Ureter (tissue), 1 donor: ENCODE measurements at places on chromosomes 11 and 22.

- DNase-seq = no peak
Measured at GRCh38 chr11:111913031-111913861, 712 bp downstream of the HSPB2 start.

DNA sequence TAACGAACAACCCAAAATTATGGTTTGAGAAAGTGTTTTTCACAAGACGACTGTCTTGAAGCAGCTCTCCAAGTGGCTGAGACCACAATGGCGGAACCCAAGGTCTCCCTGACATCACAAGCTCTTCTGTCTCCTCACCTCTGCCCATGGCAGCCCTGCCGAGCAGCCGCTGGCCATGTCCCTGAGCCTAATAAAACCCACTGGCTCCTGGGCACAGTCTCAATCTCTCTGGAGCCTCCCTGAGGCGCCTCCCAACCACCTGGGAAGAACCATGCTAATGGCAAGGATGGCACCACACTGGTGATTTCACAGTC is 50.0 kb downstream of the CLTCL1 start:
- DNase-seq = no peak

DNA sequence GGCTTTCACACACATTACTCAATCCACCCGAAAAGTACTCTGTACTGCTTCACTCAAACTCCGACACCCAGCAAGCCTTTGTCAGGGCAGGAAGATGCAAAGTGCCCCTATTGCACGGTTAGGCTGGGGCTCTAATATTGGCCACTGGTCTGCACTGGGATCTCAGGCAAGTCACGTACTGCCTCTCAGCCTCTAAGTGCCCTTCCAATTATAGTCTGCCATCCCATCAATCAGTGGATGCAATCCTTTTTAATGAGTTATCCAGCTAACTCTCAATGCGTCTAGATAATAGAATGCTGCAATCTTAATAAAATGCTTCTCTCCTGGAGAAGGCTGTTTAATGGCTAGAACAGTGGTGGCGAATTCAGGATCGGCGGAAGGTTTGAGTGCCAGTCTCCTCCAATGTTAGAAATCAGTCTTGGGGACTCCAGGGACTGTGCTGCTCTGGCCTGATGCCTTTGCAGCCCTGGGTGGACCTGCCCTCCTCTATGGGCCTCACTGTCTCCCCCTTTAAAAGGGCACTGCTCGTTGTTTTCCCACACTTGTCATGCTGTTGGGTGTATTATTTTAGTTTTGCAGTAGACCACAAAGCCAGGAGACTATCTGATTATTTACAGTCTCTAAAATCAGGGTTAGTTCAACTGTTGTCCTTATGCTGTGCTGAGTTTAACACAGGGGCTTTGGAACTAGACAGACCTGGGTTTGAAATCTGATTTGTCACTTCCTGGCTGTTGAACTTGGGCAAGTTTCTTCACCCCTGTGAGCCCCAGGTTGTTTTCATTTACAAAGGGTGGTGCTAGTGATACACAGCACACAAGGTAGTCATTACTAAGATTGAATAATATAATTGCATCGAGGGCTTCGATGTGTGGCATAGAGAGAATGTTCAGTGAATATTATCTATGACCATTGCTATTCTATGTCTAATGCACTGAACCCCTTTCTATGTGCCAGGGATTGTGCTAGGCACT is 36.7 kb downstream of the CLMP start:
- DNase-seq = no peak

DNA sequence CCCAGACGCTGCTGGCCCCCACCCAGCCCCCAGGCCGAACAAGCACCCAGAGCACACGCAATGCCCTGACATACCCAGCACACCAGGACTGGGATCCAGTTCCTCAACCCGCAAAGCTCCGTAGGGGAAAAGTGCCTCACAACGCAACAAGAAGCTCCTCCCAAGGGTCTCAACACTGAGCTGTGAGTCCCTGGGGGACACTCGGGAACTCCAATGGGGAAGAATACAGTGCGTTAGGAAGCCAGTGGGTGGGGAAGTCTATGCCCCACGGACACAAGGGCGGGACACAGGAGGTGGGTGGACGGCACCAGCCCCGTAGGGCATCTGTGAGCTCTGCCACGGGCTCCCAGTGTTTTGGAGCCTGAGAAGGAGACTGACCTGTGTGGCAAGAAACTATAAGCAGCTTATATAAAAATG is 1.6 kb downstream of the DEAF1 start:
- no peak for DNase-seq

GRCh38 chr11:61027141-61027840 is 55.8 kb downstream of the CD6 start:
- DNase-seq = no peak

DNA sequence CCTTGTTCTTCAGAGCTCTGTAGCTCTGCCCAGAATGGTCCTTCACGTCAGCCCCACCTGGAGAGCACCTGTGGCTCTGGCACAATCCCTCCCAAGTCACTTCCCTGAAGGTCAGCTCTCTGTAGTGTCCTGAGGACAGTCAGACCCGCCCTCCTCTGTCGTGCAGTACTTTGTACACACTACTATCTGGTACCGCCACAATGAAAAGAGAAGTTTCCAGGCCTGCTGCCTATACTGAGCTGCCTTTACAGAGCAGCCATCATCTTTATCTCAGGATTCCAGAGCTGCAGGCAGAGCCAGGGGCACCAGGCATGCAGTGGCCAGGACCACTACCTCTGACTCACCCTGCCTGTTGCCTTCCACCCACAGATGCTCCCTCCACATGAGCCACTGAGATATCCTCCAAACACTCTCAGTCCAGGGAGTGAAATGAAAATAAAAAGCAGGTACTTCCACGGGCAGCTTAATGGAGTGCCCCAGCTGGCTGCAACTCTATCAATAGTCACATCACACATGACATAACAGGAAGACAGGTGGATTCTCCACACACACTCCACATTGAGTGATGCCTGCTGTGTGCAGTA is 7.3 kb downstream of the PACSIN2 start:
- DNase-seq = no peak

DNA sequence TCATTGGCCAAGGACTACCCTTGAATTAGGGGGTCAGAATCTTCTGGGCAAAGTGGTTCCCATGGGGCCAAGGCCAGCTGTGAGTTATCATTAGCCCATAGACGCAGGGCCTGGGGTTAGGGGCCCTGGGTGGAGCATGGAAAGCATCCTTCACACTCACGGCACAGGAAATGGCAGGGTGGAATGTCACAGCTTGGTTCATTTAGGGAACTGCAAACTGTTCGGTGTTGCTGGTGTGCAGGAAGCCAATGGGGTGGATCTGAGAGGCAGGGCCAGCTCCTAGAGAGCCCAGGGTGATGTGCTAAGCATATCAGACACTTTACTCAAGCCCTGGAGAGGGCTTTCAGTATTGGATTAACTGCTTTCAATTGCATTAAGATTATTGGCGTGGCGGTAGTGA is 42.9 kb downstream of the TECTA start:
- no peak for DNase-seq

GRCh38 chr22:26624803-26625202 is 3.0 kb downstream of the CRYBA4 start:
- DNase-seq = no peak
